SHP77 (cell line): ENCODE measurements at places on chromosomes 5 and 9.

DNA sequence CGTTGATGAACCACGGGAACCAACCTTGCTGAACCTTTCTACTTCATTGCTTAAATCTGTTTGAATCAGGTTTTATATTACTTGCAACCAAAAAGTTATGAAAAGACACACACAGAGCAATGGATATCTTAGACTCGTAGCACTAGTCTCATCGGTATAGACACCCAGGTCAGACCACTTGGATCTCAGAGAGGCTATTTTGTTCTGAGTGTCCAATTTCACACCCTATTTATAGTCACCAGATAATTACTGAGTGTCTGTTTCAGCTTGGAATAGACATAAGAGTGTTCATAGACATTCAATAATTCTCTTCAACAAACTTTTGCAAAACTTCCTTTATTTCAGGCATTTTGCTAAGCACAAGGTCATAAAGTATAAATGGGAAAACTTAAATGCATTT is 145.4 kb upstream of the EGFLAM start:
- no peak for DNase-seq

- no peak for DNase-seq
These were observed 565.7 kb downstream of the PRDM9 start for GRCh38 chr5:24073107-24073506.

GRCh38 chr5:66002415-66002814 is 76.0 kb downstream of the ERBIN start:
- no peak for DNase-seq

GRCh38 chr5:78727786-78728761 is 79.5 kb upstream of the LHFPL2 start:
- no peak for DNase-seq

GRCh38 chr9:5834214-5834613 is 1.3 kb upstream of the ERMP1 start:
- no peak for DNase-seq

DNA sequence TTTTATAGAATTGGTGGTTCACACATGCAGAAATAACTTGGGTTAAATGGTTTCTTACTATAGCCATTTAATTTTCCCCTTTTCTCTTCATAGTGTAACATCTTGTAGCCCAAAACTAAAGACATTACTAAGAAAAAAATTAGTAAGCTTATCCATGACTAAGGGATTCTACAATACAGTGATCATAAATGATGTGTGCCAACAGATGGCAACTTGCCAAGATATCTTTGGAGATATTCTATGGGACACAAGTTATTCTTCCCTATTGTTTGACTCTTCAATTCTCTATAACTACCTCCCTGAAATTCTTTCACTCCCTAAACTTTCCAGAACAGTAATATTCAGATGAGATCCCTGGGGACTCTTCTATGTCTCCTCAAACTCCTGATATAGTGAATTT is 580.6 kb downstream of the PTPRD start:
- DNase-seq, result no peak

DNA sequence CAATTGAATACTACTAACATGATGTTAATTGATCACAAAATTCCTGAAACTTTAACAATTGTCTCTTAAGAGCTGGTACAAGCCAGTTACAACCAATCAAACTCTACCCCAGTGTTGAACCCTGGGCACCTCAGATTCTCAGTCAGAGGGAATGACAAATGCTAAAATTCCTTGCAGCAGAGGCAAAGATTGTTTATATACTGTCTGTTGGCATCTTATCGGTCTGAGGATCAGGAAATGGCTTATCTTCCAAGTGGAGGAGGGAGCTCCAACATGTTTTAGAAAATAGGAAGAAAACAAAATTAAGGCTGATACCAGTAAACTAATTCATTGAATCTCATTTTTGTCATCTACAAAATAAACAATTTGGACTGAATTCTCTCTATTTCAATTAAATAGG is 527.8 kb upstream of the ZNF608 start:
- DNase-seq, result no peak

DNA sequence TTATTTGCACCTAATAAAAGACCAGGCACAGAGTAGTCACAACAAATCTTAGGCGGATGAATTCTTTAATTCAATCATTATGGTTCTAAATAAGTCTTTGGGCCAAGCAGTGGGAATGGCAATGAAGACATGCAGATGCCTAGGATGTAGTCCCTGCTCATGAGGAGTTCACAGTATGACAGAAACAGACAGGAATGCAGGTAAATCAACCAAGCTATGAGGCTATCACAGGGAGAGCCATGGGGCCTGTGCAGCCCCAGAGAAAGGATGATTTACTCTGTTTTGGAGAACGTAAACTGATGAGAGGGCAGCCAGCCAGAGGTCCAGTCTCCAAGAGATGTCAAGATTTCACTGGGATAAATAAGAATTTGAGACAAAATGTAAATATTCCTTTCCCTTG is 129.4 kb downstream of the TRIM32 start:
- no peak for DNase-seq

DNA sequence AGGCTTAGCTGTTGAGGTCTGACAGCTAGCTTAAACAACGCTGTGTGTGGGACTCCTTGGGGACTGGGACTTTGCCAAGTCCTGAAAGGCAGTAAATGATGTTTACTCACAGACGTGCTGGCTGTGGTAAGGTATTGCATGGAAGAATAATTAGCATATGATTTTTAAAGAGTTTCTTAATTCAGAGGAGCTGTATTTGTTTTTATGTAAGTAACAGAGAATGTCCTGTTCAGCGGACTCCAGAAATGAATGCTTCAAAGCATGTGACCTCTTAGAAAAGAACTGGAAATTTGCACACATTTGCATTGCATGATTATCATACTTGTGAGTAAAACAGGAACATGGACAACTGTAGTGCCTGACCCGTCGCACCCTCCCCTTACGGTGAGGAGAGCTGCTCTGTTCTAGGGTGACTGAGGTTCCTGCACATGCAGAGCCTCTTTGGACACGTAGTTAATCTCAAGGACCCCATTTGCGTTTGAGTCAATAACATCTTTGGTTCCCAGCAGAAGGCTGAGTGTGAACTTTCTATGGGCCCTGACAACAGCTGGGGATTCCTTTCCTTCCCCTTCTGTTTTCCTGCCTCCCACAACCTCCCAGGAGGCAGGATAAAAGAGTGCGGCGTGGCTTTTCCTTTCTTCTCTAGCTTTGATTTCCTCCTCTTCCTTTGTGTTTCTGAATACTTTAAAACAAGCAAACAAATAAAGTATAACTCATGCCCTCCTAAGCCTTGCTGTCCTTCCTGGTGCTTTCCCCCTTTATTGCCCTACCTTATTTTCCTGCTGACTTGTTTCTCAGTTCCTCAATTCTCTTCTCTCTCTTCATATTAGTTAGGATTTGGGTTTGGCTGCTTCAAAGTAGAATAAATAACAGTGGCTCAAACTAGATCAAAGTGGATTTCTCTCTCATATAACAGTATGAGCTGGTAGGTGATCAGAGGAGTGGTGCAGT is 157.2 kb upstream of the CD180 start:
- DNase-seq, result no peak
